Activated naive CD4-positive, alpha-beta T cell treated with anti-CD3 and anti-CD28 coated beads for 36 hours (primary cell): ENCODE measurements at places on chromosomes 3 and 15. TPM values are rescaled to one million over a fixed set of nuclear protein-coding genes. Genes with fewer than 3 reads are reported as not detected.

The DGKG gene
- total RNA-seq: 0.25 TPM

The CHRFAM7A gene
- total RNA-seq: not detected

The EPB42 gene
- total RNA-seq: not detected

The GABRR3 gene
- not detected for total RNA-seq

The LRRC31 gene
- total RNA-seq: not detected

The PRR23B gene
- total RNA-seq: not detected

The EPHA6 gene
- total RNA-seq: not detected

The CHL1 gene
- not detected for total RNA-seq

The C3orf49 gene
- not detected for total RNA-seq

The HCLS1 gene
- total RNA-seq: 248 TPM

DNA sequence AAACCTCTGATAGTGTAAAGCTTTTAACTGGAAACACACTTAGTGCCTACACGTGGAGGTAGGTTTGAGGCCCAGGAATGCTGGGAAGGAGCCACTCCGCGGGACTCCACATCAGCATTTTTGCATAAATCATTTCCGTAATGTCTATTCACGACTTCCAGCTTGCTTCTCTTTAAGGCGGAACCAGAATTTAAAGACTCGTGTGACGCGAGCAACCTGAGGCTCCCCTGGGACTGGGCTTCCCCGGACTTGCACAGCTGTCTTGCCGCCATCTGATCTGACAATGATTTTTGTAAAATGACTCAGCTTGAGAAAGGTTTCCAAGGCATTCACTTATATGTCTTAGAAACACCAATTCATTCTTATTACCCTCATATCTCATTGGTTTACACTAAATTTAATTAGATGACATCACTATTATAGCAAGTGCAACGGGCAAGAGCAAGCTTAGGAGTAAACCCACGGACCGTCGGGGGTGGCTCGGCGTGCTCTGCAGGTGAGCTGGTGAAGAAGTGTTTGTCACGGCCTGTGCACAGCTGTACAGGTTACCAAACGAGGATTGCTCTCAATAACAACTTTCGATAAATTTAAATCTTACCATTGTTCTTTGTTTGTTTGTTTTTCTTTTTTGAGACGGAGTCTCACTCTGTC, 95.2 kb downstream of the CHSY1 start:
- H3K27ac ChIP-seq: no peak overlapping the region
- DNase-seq: no peak
- H3K4me3 ChIP-seq: no peak overlapping the region
- no peaks in the 10 kb centered on the region for H3K36me3 ChIP-seq
- H3K27me3 ChIP-seq: no peaks in the 10 kb centered on the region

DNA sequence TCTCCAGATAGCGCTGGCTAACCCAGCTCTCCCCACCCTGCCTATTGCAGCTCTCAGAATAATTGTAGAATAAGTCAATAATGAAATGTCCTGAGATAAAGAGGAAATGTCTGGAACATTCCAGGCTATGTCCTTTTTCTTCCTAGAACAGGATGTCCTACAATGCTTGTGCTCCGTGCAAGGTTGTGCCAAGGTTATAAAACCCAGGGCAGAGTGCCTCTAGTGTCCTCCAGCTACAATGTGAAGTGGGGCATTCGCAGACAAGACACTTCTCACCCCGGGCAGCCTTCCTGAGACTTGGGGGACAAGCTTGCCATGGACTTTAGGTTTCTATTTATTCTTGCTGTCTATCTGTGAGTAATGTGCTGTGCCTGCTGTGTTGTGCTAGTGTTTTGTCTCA, 900.6 kb downstream of the TUSC7 start:
- DNase-seq: no peak
- no peaks in the 10 kb centered on the region for H3K27me3 ChIP-seq
- H3K4me3 ChIP-seq: no peak overlapping the region
- no peaks in the 10 kb centered on the region for H3K4me1 ChIP-seq
- no peaks in the 10 kb centered on the region for H3K36me3 ChIP-seq

DNA sequence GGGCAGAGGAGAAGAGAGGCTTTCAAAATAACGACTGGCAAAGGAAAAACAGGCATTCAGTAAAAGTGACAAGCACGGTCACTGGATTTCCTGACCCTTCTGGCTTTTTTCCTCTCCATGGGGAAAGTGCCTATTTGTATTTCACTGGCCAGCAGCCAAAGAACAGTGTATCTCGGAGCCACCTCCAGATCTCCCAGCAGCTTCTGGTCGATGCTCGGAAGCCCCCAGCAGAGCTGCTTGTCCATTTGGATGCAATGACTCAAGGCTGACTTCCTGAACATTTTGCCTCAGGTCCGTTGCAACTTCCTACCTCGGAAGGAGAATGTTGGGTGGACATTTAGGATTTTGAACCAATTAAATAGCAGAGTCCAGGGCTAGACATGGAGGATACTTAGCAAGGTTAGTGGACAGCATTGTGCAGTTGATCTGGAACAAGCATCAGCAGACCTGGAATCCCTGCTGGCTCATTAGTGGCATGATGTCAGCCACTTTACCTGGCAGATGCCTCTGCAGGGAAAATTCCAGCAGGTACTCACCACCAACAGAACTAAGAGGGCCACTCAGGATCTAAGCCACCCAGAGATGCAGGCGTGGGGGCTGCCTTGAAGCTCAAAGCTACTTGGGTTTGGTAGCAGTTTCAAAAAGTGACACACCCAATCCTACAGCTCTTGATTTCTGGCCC, 1.1 kb downstream of the FAM107A start:
- H3K4me1 ChIP-seq: no peaks in the 10 kb centered on the region
- H3K27me3 ChIP-seq: no peaks in the 10 kb centered on the region
- no peaks in the 10 kb centered on the region for H3K36me3 ChIP-seq
- no peak for DNase-seq
- H3K4me3 ChIP-seq: no peak overlapping the region
- no peak overlapping the region for H3K27ac ChIP-seq

- DNase-seq: no peak
- H3K27ac ChIP-seq: no peak overlapping the region
- peaks cover 19% of the 10 kb centered on the region for H3K27me3 ChIP-seq
Measured at GRCh38 chr3:110734524-110734923, 337.1 kb upstream of the NECTIN3 start.

- no peak overlapping the region for H3K4me3 ChIP-seq
- no peak overlapping the region for H3K27ac ChIP-seq
- H3K36me3 ChIP-seq: peaks cover 1% of the 10 kb centered on the region
- H3K27me3 ChIP-seq: peaks cover 30% of the 10 kb centered on the region
Measured at GRCh38 chr15:33277689-33278088, 33.1 kb upstream of the RYR3 start.

DNA sequence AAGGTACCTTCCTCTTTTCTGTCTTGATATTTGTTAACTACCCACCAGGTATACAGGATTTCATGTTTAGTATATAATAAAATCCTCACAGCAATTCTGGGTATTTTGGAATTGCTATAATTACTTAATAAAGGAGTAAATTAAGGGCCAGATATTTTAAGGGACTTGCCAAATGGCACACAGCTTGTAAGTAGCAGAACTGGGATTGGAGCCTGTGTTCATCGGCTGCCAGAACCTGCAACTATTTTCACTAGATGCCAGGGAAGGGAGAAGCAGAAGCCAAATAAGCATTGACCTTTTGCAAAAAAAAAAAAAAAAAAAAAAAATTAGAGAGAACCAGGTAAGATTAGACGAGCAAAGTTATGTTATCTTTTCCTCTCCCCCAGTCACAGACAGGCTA, 683.3 kb upstream of the CADM2 start:
- no peaks in the 10 kb centered on the region for H3K27me3 ChIP-seq
- no peak overlapping the region for H3K27ac ChIP-seq
- no peak overlapping the region for H3K4me3 ChIP-seq
- no peak for DNase-seq
- H3K36me3 ChIP-seq: no peaks in the 10 kb centered on the region

GRCh38 chr3:171274222-171274621, 186.0 kb downstream of the TNIK start:
- no peak overlapping the region for H3K27ac ChIP-seq
- no peaks in the 10 kb centered on the region for H3K27me3 ChIP-seq
- no peak overlapping the region for H3K4me3 ChIP-seq

GRCh38 chr3:119403201-119403600, 60.2 kb downstream of the TMEM39A start:
- DNase-seq: no peak
- H3K36me3 ChIP-seq: peaks cover 14% of the 10 kb centered on the region
- peaks cover 10% of the 10 kb centered on the region for H3K4me1 ChIP-seq
- H3K4me3 ChIP-seq: no peak overlapping the region

GRCh38 chr15:65302061-65302460, 2.4 kb upstream of the RNU5B-1 start:
- H3K36me3 ChIP-seq: no peaks in the 10 kb centered on the region
- H3K4me1 ChIP-seq: peaks cover 35% of the 10 kb centered on the region
- H3K27me3 ChIP-seq: peaks cover 4% of the 10 kb centered on the region
- no peak overlapping the region for H3K4me3 ChIP-seq
- H3K27ac ChIP-seq: no peak overlapping the region
- DNase-seq: no peak

- H3K4me1 ChIP-seq: peaks cover 6% of the 10 kb centered on the region
- DNase-seq: no peak
- no peak overlapping the region for H3K4me3 ChIP-seq
- H3K27me3 ChIP-seq: no peaks in the 10 kb centered on the region
- no peaks in the 10 kb centered on the region for H3K36me3 ChIP-seq
Measured at GRCh38 chr3:174218016-174218415, 641.1 kb upstream of the NAALADL2 start.

DNA sequence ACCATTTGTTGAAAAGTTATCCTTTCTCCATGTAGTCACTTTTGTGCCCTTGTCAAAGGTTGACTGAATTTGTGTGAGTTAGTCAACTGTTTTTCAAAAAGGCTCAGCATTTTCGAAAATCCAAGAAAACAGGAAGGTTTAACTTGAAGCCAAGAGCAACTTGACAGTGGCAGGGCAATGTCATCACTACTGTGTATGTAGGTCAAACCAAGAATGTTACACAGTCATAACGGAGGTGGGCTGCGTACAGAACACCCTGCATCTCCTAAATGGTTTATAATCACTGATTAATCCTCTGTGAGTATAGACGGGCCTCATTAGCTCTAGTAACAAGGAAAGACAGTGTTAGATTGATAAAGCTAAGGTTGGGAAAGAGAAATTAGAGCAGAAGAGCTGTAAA, 1064.9 kb downstream of the FHIT start:
- H3K4me1 ChIP-seq: peaks cover 13% of the 10 kb centered on the region
- H3K27ac ChIP-seq: no peak overlapping the region
- H3K27me3 ChIP-seq: no peaks in the 10 kb centered on the region
- H3K4me3 ChIP-seq: no peak overlapping the region

GRCh38 chr3:46668116-46668515, 25.4 kb downstream of the ALS2CL start:
- H3K4me1 ChIP-seq: no peaks in the 10 kb centered on the region
- DNase-seq: no peak
- no peaks in the 10 kb centered on the region for H3K27me3 ChIP-seq
- no peak overlapping the region for H3K27ac ChIP-seq
- no peaks in the 10 kb centered on the region for H3K36me3 ChIP-seq

GRCh38 chr15:62066663-62067447, at the start of gene C2CD4A:
C2CD4A (plus strand) TSS chr15:62066977; CDS start chr15:62067614, 637 bp downstream.
- peaks cover 9% of the 10 kb centered on the region for H3K27me3 ChIP-seq
- peaks cover 33% of the 10 kb centered on the region for H3K4me1 ChIP-seq
- H3K27ac ChIP-seq: no peak within 1 kb of the TSS
- H3K36me3 ChIP-seq: no peaks in the 10 kb centered on the region
- peak; percentile 75 for DNase-seq

- peak overlapping the region; percentile 93 for H3K27ac ChIP-seq
- peak overlapping the region; percentile 78 for H3K4me3 ChIP-seq
- H3K4me1 ChIP-seq: peaks cover 85% of the 10 kb centered on the region
Measured at GRCh38 chr3:63969876-63970275, 53.4 kb downstream of the PSMD6 start.

- peak overlapping the region; percentile 89 for H3K4me3 ChIP-seq
- DNase-seq: peak; percentile 36
- H3K27ac ChIP-seq: peak overlapping the region; percentile 93
- peaks cover 30% of the 10 kb centered on the region for H3K4me1 ChIP-seq
- peaks cover 21% of the 10 kb centered on the region for H3K27me3 ChIP-seq
Measured at GRCh38 chr15:67839499-67839928, 331 bp downstream of the RNU6-1 start.

DNA sequence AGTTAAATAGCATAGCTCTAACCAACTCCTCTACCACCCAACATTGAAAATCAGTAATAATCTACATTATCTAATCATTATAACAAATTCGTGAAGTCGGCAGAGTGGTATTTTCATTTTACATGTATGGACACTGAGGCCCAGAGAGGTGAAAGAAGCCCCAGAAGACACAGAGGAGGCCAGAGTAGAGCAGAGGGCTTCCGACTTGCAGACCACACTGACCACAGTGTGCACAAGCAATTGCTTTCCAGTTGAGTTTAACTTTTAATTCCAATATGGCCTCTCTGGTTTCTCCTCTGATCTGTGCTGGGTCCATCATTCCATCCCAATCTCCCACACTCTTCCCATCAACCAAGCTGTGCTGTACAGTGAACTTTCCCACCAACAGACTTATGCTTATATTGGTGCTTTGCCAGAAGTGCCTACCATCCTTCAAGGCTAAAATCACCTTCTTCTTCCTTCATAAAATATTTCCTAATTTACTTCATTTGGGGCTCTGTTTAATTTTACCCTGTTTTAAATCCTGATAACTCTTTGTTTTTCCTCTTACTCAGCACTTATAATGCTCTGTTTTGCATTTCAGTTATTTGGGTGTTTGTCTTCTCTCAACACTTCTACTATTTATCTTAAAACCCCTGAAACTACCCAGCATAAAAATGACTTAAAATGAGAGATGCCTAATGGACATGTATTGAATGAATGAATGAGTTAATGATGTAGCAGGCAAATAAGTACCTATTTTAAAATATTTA, 81.8 kb upstream of the TNFSF10 start:
- H3K27ac ChIP-seq: no peak overlapping the region
- DNase-seq: no peak
- no peaks in the 10 kb centered on the region for H3K36me3 ChIP-seq
- H3K4me1 ChIP-seq: peaks cover 11% of the 10 kb centered on the region
- H3K4me3 ChIP-seq: no peak overlapping the region
- no peaks in the 10 kb centered on the region for H3K27me3 ChIP-seq

GRCh38 chr3:8540456-8540855, 38.8 kb downstream of the LMCD1 start:
- no peak overlapping the region for H3K4me3 ChIP-seq
- no peak overlapping the region for H3K27ac ChIP-seq
- no peak for DNase-seq
- H3K4me1 ChIP-seq: no peaks in the 10 kb centered on the region
- no peaks in the 10 kb centered on the region for H3K36me3 ChIP-seq

DNA sequence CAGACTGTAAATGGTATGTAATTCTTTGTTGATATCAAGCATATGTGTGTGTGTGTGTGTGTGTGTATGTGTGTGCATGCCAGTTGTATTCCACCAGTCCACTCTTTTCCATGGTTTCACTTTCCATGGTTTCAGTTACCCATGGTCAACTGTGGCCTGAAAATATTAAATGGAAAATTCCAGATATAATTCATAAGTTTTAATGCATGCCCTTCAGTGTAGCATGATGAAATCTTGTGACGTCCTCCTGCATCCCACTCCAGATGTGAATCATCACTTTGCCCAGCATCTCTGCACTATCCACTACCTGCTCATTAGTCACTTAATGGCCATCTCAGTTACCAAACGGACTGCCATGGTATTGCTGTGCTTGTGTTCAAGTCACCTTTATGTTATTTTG, 215.9 kb downstream of the GBE1 start:
- H3K27ac ChIP-seq: no peak overlapping the region
- DNase-seq: no peak
- H3K36me3 ChIP-seq: peaks cover 13% of the 10 kb centered on the region
- H3K4me3 ChIP-seq: no peak overlapping the region

- peaks cover 2% of the 10 kb centered on the region for H3K27me3 ChIP-seq
- DNase-seq: no peak
- H3K27ac ChIP-seq: no peak overlapping the region
- no peak overlapping the region for H3K4me3 ChIP-seq
Measured at GRCh38 chr3:35857004-35857403, 217.7 kb downstream of the ARPP21 start.
